CD4-positive, alpha-beta T cell treated with Interleukin-1 beta for 1 hour (primary cell): ENCODE measurements at places on chromosomes 1 and 21.
A peak's percentile ranks its signal among the peaks of the same experiment; 100 is the strongest.

DNA sequence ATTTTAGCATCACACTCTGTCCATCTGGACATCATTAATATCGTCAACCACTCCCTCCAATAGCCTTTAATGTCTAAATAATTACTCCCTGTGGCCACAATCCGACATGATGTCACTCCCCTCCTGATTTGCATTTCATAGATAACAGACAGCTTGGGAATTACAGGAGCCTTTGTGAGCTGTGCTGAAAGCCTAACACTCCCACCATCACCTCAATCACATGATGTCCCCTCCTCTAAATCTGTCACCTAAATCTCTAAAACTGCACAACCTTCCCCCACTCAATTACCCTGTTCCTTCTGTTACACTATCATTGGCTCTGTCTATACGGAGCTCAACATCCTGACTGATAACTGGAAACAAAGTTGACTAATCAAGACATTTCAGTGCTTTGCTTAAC, 14.3 kb downstream of the NHLH2 start:
- no peak for DNase-seq

DNA sequence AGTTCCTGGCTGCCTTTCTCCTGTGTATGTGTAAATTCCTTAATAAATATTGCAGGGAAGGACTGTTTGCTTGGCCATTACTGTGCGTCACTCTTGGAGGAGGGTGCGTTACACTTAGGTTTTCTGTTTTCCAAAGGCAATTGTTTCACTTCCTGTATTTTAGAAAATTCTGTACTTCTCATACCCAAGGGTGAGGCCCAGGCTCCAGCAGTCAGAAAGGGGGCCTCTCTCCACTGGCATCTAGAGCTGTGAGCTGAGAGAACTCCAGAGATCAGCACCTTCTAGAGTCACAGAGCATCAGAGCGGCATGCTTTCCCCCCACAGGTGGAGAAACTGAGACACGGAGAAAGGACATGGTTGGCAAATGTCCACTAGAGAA, 27.0 kb upstream of the ZFP69B start:
- no peak for DNase-seq

DNA sequence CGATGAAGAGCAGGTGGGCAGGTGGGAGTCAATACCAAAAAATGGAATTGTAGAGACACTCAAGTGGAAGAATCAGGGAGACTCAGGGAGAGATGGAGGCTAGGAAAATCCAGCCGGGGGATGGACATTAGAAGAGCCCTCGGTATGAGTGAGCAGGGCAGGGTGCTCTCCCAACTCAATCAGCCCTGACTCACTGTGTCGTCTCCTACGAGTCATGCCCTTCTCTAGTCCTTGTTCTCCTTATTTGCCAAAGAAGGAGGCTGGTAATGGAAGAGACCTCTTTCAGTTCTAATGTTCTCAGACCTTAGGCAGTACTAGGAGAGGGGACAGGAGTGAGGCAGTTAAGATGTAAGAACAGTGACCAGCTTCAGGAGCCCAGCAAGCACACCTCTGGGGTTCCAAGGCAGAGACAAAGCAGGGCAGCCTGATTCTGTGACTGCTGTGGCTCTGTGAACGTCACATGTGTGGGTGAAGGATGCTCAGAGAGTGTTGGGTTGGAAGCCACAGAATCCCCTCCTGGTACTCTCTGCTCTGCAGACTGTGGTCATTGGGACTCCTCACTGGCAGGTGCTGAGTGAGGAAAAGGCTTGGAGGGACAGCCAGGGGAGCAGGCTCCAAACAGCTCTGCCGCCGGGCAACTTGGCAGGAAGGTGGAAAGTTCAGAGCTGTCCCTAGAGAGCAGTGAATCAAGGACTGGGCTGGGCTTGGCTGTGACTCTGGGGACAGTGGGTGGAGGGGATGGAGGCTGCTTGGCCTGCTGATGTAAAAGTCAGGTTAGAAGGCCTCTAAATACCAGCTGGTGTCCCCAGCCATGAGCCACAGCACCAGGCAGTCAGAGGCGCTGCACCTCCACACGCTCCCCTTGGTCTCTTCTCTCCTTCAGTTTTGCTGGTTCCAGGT, 11.1 kb upstream of the GJA5 start:
- DNase-seq = no peak

GRCh38 chr1:62528015-62528414, 69.3 kb upstream of the ANGPTL3 start:
- DNase-seq = peak; percentile 11

- DNase-seq = no peak
Observed at GRCh38 chr21:33950431-33951079, 35.0 kb upstream of the ATP5PO start.

- no peak for DNase-seq
Observed at GRCh38 chr1:46804027-46804889, 5.4 kb downstream of the CYP4B1 start.

DNA sequence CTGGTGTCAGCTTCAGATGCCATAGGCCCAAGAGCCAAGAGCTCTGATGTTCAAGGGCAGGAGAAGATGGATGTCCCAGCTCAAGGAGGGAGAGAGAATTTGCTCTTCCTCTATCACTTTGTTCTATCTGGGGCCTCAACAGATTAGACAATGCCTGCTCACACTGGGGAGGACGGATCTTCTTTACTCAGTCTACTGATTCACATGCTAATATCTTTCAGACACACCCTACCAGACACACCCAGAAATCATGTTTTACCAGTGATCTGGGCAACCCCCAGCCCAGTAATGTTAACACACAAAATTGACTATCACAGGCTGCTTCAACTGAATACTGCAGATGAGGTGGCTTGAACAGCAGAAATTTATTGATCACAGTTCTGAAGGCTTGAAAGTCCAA, 69.0 kb downstream of the OLFML3 start:
- DNase-seq = no peak

GRCh38 chr1:82710091-82710490, 909.4 kb downstream of the ADGRL2 start:
- DNase-seq = no peak

DNA sequence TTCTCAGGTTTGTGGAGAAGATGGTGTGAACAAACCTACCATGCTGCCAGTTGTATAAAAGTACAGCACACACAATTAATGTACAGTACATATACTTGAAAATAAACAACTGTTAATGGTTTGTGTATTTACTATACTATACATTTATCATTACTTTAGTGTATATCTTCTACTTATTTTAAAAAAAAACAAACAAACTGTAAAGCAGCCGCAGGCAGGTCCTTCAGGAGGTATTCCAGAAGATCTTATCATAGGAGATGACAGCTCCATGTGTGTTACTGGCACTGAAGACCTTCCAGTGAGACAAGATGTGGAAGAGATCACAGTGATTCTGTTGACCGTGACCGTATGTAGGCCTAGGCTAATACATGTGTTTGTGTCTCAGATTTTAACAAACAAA, 155.7 kb downstream of the COP1 start:
- DNase-seq = no peak

DNA sequence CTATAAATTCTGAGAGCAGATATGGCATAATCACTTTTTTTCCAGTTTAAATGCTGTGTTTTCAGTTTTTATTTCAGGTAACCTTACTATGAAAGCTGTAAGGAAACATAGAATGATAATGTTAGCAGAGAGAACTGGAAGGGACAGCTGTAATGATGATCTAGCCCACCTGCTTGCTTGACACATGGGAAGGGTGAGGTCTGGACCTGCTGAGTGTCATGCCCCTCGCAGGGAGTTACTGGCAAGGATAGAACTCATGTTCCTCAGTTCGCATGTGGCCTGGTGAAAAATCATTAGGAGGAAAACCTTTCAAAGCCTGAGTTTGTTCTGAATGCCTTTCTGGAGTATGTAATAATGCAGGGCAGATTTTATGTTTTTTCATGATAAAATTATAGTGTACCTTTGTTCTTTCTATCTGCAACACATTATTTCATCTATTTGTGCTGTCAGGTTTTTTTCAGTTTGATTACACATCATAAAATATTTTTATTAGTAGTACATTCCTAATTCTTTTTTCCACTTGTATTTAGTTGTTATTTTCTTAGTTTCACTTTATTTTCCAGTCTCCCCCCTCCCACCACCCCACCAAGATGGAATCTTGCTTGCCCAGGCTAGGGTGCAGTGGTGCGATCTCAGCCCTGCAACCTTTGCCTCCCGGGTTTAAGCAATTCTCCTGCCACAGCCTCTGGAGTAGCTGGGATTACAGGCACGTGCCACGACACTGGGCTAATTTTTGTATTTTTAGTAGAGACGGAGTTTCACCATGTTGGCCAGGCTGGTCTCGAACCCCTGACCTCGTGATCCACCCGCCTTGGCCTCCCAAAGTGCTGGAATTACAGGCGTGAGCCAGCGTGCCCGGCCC, 8.0 kb downstream of the DDI2 start:
- DNase-seq = no peak

- DNase-seq = no peak
Observed at GRCh38 chr1:75953461-75953860, 21.3 kb upstream of the ASB17 start.

DNA sequence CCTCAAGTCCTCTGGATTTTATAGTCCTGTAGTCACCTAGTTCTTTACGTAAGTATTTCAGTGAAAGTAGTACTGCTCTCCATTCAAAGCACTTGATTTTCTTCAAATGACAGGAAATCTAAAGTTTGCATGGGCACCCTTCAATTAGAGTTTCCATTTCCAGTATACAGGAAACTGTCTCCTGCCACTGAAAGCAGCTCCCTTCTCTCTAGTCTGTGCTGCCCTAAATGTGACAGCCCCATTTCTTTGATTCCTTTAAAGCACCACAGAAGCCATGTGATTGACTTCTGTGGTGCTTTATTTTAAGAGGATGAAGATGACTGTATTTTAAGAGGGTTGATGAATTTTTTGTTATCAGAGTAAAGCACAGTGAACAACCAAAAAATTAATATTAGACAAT, 226.1 kb downstream of the DNAH14 start:
- DNase-seq = no peak

DNA sequence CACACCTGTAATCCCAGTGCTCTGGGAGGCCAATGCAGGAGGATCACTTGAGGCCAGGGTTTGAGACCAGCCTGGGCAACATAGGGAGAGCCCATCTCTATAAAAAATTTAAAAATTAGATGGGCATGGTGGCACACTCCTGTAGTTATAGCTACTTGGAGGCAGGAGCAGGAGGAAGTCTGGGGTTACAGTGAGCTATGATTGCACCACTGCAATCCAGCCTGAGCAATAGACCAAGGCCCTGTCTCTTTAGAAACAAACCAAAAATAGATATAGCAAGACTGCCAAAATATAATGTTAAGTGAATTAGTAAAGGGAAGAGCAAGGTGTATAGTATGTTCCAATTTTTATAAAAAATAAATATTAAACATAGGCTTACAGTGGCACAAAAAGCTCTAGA, 28.8 kb downstream of the PLEKHO1 start:
- DNase-seq = no peak

GRCh38 chr1:152071123-152071522, 17.7 kb downstream of the TCHHL1 start:
- no peak for DNase-seq

DNA sequence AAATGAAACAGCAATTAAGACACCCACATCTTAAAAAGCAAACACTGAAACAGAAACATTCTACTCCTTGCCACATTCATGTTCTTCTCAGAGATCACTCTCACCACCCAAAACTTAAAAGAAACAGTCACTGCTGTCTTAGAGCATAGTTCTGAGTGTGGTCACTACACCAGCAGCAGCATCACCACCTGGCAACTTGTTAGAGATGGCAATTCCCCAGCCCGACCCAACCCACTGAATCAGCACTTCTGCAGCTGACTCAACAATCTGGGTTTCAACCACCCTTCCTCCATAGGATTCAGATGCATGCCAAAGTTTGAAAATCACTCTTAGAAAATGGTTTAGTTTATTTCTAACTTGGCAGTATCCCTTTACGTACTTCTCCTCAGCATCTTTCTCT, 126.1 kb downstream of the CDC42BPA start:
- DNase-seq = no peak

GRCh38 chr1:227487606-227488005, 75.8 kb upstream of the ZNF678 start:
- no peak for DNase-seq

- no peak for DNase-seq
Observed at GRCh38 chr1:9475061-9475627, 64.1 kb upstream of the SLC25A33 start.

GRCh38 chr1:193065954-193066353, 6.5 kb downstream of the RO60 start:
- no peak for DNase-seq

GRCh38 chr21:32900814-32901213, 124.9 kb upstream of the OLIG2 start:
- DNase-seq = no peak

GRCh38 chr1:20185834-20186782, at the start of the genes PLA2G2C and UBXN10:
PLA2G2C (minus strand) TSS chr1:20186518; CDS start chr1:20177363, 9,155 bp downstream.
UBXN10 (plus strand) TSS chr1:20186096; CDS start chr1:20190562, 4,466 bp downstream.
- peak; percentile 77 for DNase-seq

DNA sequence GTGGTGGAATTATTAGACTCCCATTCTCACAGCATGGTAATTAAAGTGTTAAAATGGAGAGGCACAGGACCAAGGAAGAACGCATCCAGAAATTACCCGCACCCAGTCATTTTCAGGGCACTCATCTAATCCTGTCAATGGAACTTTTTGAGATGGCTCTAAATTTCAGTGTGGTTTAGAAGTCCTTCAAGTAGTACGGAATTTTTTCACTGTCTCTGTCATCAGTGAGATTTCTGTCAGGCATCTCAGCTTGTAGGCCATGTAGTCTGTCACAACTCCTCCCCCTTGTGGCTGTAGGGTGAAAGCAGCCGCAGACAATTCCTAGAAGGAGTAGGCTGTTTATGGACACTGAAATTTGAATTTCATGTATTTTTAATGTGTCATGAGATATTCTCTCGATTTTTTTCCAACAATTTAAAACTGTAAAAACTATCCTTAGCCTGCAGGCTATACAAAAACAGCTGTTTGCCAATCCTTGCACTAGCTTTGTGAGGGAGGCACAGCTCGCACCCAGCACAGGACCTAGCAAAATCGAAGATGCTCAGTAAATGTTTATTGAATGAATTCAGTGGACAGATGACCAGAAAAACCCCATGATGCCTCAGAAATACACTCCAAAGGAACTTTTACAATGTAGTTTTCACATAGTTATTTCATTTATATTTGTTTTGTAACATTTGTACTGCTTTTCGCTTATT, 6.6 kb upstream of the NUP133 start:
- DNase-seq = peak; percentile 67

DNA sequence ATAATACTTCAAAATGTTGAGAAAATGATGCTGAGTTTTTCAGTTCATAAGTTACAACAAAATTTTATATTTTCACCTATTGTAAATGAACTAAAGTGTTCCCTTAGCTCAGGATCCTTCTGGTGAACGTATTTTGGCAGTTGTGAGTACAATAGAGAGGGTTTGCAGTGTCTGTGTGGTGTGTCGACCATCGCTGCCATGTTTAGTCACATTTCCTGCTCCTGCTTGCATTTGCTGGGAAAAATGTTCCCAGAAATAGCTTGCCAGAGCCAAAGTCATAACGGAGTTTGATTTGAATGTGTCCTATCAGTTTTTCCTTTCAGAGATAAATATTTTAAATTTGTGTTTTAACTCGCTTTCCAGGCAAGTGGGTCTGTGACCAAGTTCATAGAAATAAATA, 117.1 kb upstream of the COL6A1 start:
- DNase-seq = no peak

- DNase-seq = peak; percentile 21
Observed at GRCh38 chr1:12435639-12436344, 182.2 kb downstream of the DHRS3 start.

- DNase-seq = no peak
Observed at GRCh38 chr21:36803051-36803645, 104.2 kb downstream of the SIM2 start.
